ENCODE measurements at places on chromosomes 13 and 19. TPM values are rescaled to one million over a fixed set of nuclear protein-coding genes. Genes with fewer than 3 reads are reported as not detected.

The SOX1 gene
- not detected for total RNA-seq

The PSENEN gene
- 263 TPM for total RNA-seq

The ZNF613 gene
- 1.2 TPM for total RNA-seq

The MCF2L gene
- total RNA-seq = 0.37 TPM

The C1QTNF9B gene
- not detected for total RNA-seq

The VSTM2B gene
- total RNA-seq = 0.09 TPM

The VMAC gene
- 0.24 TPM for total RNA-seq

The SPC24 gene
- 20.2 TPM for total RNA-seq

The HS6ST3 gene
- not detected for total RNA-seq

The BRCA2 gene
- 5.7 TPM for total RNA-seq

The FFAR2 gene
- 0.04 TPM for total RNA-seq

The HMG20B gene
- 55.6 TPM for total RNA-seq

The PSG7 gene
- 0.07 TPM for total RNA-seq

The HPN gene
- 0.03 TPM for total RNA-seq

The ARMC6 gene
- total RNA-seq = 30.6 TPM

The LILRA1 gene
- not detected for total RNA-seq

The SCN1B gene
- 19.2 TPM for total RNA-seq

The GET3 gene
- 95.8 TPM for total RNA-seq

The PNMA8A gene
- 9.1 TPM for total RNA-seq

The PRDX2 gene
- total RNA-seq = 0.59 TPM

The CFAP97D2 gene
- total RNA-seq = not detected

The KLK2 gene
- not detected for total RNA-seq

The SMAD9 gene
- total RNA-seq = 0.06 TPM

The PIBF1 gene
- 3.6 TPM for total RNA-seq

The UPF3A gene
- 37.0 TPM for total RNA-seq

The ZNF700 gene
- total RNA-seq = 0.27 TPM

The CYP4F12 gene
- total RNA-seq = 2.1 TPM

The LRRC63 gene
- not detected for total RNA-seq

The F10 gene
- not detected for total RNA-seq
